ENCODE measurements at places on chromosomes 16 and 17.

GRCh38 chr17:17758941-17759563 is 77.7 kb downstream of the SREBF1 start:
- no peak for DNase-seq

GRCh38 chr16:47966325-47966724 is 189.5 kb downstream of the ABCC12 start:
- no peak for DNase-seq

DNA sequence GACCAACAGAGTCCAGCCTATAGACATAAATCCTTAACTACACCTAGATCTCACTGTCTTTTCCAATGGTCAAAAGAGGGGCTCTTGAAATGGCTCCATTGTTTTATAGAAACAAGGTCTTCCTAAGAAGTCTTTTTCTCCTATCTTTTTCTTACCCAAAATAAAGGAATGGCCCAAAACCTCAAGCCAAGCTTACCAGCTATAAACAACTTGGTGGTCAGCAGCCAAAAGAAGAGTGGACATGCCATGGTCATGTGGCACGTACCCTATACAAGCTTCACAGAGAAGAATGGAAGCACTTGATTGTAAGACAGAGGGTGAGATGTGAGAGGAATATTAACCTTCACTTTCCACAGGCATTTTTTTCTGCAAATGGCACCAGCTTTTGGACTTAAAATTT is 82.1 kb upstream of the GNAO1 start:
- no peak for DNase-seq

DNA sequence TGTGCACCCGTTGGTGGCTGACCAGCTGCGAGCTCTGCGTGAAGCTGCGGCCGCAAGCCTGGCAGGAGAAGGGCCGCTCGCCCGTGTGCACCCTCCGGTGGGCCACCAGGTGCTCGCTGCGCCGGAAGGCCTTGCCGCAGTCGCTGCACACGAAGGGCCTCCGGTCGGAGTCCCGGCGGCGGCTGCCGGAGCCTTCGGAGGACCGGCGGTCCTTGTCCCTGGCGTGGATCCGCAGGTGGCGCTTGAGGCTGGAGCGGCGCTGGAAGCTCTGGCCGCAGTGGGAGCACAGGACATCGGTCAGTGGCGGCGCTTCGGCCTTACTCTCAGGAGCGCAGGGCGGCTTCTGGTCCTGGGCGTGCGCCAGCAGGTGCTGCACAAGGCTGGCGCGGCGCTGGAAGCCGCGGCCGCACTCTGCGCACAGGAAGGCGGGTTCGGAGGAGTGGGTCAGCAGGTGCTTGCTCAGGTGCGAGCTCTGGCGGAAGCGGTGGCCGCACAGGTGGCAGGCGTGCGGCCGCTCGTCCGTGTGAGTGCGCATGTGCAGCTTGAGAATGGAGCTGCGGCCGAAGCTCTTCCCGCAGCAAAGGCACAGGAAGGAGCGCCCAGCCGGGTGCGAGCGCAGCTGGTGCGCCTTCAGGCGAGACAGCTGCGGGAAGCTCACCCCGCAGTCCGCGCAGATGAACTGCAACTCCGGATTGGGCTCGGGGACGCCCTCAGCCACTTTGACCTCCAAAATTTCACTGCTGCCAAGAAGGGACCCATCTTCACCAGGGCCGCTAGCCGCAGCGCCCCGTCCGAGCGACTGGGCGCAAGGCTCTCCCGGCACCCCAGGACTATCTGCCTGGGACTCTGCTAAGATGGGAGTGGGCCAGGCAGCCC is 9.1 kb downstream of the ZSCAN10 start:
- DNase-seq, result no peak

DNA sequence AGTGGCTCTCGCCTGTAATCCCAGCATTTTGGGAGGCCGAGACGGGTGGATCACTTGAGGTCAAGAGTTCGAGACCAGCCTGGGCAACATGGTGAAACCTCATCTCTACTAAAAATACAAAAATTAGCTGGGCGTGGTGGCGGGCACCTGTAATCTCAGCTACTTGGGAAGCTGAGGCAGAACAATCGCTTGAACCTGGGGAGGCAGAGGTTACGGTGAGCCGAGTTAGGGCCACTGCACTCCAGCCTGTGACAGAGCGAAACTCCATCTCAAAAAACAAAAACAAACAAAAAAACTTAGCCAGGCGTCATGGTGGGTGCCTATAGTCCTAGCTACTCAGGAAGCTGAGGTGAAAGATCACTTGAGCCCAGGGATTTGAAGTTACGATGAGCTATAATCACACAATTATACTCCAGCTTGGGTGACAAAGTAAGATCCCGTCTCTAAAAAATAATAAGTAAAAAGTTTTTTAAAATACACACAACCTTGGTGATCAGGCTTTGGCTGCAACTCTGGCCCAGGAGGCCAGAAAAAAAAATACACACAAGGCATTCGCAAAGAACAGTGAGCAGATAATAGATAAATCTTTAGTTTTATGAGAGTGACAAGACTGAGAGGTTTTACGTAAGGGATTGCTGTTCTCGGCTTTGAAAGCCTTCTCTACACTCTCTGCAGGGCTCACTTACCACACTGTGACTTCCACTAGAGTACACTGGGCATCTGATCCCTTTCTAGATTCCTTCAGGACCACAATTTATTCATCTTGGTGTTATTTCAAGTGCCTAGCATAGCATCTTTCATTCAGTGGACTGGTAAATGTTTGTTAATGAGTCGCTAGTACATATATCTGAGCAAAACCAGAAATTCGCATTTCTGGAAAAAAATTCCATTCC is 5.9 kb downstream of the GSPT1 start:
- DNase-seq, result no peak

DNA sequence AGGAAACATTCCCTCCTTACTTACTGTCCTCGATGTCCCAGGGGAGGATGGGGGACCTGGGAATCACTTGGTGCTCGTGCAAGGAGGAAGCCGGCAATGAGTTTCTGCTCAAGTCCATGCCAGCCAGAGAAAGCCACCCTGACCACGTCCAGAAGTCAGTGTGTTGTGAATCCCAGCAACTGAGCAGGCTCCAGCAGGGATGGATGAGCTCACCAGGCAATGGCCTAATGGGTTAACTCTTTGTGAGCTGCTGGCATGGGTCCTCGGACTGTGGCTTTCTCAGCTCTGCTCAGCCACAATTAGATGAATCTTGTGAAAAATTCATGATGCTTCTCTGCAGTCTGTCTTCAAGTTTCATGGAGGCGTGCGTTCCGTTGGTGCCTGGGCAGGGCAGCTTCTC is at the start of gene PIRT:
Gene PIRT (minus strand): TSS at position 167 of the 400 bp plus-strand sequence. CDS start 12,442 bp downstream, outside the sequence.
- DNase-seq, result no peak

GRCh38 chr17:57113656-57114055 is 28.6 kb downstream of the AKAP1 start:
- no peak for DNase-seq

GRCh38 chr16:88281858-88282563 is 100.7 kb upstream of the ZNF469 start:
- DNase-seq, result no peak

GRCh38 chr17:50192618-50193291 is 8.7 kb downstream of the COL1A1 start:
- DNase-seq, result no peak

DNA sequence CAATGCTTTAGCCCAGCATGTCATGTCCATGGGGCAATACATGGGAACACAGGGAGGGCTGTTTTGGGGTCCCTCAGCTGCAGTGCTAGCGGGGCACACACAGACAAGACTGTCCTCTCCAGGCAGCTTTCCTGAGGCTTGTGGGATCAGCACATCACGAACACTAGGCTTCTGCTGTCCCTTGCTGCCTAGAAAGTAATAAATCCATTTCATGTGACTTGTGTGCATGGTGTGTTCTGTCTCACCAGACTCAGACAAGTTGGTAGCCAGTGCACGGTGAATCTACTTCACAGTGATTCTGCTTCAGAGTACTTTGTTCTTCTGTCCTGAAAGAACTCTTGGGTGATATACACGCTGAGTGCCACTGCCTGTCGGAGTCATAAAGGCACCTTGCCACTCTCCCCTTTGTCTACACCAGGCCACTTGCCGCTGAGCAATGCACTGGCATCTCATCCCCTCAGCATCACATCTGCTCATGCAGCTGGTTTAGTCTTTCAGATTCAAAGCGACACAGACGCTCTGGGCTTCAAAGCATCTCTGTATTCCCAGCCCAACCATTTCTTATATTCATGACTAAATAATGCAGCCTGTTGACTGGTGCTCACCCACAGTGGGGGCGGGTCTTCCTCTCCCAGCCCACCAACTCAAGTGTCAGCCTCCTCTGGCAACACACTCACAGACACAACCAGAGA is 95.2 kb upstream of the COX10 start:
- no peak for DNase-seq

DNA sequence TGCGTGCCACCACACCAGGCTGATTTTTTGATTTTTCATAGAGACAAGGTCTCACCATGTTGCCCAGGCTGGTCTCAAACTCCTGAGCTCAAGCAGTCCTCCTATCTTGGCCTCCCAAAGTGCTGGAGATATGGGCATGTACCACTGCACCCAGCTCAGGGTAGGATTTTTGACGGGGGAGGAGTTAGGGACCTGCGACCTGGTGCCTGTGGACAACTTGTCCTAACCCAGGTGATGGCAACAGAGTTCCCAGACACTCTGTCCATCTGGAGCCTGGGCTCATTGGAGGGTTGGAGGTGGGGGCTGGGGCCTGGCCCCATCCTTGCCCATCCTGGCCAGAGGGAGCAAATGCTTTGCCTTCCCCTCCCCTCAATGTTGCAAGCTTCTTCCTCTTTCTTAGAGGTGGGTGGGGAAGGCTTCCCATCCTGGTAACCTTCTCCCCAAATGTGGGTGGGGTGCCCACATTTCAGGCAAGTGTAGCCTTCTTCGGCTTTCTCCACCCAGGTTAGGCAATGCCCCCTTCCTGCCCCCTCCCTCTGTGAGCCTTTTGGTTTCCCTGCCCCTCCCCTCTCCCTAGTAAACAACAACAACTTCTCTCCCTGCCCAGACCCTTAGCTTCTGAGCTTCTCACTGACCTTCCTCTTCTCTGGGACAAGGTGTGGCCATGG is 24.9 kb downstream of the RARA start:
- DNase-seq, result no peak

GRCh38 chr16:27226476-27226875 is 23.1 kb downstream of the KDM8 start:
- no peak for DNase-seq

DNA sequence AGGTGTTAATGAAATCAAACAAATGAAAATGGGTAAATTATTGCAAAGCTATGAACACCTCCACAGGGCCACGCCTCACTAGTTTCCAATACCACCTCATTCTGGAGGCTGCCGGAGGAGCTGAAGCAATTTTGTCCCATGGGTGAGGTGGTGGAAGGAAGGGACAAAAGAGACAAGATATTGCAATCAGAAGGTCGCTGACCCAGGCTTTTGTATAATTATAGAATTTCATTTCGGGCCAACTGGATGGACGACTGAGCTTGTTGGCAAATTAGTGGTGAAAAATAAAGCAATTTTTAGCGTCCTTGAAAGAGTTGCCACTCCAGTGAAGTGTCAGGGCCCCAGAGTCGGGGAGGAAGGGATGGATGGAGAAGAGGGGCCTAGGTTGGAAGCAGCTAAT is 147.9 kb downstream of the CYLD start:
- DNase-seq, result no peak

- no peak for DNase-seq
Observed at GRCh38 chr17:46800573-46800972, 17.9 kb downstream of the WNT3 start.

GRCh38 chr16:57689762-57690558 is 4.6 kb upstream of the DRC7 start:
- peak; percentile 64 for DNase-seq

DNA sequence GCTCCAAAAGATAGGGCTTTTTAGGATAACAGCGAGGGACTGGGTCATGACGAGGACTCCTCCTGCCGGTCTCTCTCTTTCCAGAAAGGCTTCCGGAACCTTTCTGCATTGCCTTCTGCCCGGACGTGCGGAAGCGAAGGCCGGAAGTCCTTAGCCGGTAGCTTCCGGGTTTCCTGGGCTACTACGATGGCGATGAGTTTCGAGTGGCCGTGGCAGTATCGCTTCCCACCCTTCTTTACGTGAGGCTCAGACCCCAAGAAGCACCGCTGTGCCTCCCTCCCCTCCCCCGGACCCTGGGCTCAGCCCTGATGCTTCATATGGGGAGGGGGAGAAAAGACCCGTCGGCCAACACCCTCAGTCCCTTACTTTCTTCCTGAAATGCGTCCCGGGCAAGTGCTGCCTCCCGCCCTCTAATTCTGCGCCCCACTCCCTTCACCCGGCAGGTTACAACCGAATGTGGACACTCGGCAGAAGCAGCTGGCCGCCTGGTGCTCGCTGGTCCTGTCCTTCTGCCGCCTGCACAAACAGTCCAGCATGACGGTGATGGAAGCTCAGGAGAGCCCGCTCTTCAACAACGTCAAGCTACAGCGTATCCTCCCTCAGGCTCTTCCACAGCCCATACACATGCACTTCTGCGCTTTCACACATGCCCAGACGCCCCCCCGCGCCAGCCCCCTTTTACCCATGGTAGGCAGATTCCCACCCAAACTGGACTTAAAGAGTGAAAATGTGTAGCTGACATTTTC is at the start of gene VPS25:
Gene VPS25 (plus strand): TSS at position 160 of the 746 bp plus-strand sequence. CDS start 27 bp downstream, at position 187.
- DNase-seq, result peak; percentile 88

DNA sequence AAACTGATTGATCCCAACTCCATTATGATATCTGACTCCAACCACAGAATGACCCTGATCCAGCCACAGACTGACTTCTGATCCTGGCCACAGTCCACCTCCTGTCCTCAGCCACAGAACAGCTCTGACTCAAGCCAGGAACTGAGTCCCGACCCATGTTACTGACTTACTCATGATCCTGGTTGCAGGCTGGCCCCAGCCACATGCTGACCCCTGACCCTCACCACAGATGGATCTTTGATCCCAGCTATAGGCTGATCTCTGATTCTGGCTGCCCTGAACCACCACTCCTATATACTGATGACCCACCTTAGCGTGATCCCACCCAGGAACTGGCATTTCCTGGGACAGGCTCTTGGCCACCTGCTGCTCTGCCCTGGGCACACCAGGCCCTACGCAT is 32.2 kb upstream of the IL21R start:
- DNase-seq, result no peak

- no peak for DNase-seq
Observed at GRCh38 chr16:18050777-18051176, 285.8 kb downstream of the NPIPA8 start.

DNA sequence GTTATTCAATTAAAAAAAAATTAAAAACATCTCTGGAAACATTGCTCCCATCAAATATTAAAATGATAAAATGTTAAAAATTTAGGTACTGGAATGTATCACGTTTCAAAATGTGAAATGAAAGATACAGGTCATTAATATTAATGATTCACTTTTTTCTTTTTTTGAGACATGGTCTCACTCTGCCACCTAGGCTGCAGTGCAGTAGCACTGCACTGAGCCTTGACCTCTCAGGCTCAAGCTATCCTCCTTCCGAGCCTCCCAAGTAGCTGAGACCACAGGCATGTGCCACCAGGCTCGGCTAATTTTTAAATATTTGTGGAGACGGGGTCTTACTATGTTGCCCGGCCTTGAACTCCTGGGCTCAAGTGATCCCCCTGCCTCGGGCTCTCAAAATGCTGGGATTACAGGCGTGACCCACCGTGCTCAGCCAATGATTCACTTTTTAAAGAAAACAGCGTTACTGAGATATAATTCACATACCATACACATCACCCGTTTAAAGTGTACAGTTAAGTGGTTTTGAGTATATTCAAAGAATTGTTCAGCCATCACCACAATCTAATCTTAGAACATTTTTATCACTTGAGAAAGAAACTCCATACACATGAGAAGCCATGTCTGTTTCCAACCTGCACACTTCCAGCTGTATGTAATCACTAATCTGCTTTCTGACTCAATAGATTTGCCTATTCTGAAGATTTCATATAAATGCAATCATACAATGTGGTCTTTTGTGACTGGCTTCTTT is 19.1 kb upstream of the NETO2 start:
- no peak for DNase-seq

- DNase-seq, result no peak
Observed at GRCh38 chr17:56034197-56034635, 119.1 kb upstream of the ANKFN1 start.

- DNase-seq, result no peak
Observed at GRCh38 chr17:79050551-79050950, 24.1 kb upstream of the ENGASE start.
